ENCODE measurements at places on chromosomes 13 and 19. TPM values are rescaled to one million over a fixed set of nuclear protein-coding genes. Genes with fewer than 3 reads are reported as not detected.

Gene ZNF682
- 0.72 TPM for total RNA-seq

Gene ZNF132
- 5.5 TPM for total RNA-seq

Gene CACNA1A
- total RNA-seq = 0.14 TPM

Gene PSPC1
- total RNA-seq = 82.0 TPM

Gene SPRY2
- total RNA-seq = 16.5 TPM

Gene KLF5
- 1.6 TPM for total RNA-seq

Gene ZNF471
- total RNA-seq = 2.1 TPM

Gene FSD1
- total RNA-seq = 16.0 TPM

Gene LIM2
- not detected for total RNA-seq

Gene CDX2
- not detected for total RNA-seq

Gene WDR18
- total RNA-seq = 47.2 TPM

Gene FCAR
- not detected for total RNA-seq

Gene DNAAF3
- 0.27 TPM for total RNA-seq

Gene ZNF534
- total RNA-seq = not detected

Gene CCDC106
- total RNA-seq = 8.0 TPM

Gene FPR3
- total RNA-seq = not detected

Gene KLK3
- not detected for total RNA-seq

Gene UHRF1
- 47.7 TPM for total RNA-seq

Gene NOTCH3
- total RNA-seq = 0.22 TPM

Gene FARP1
- 34.2 TPM for total RNA-seq

Gene CERS1
- 1.9 TPM for total RNA-seq

Gene LAIR2
- total RNA-seq = not detected

Gene MEGF8
- total RNA-seq = 27.6 TPM

Gene DHDH
- total RNA-seq = not detected

Gene CGB2
- not detected for total RNA-seq

Gene DNASE2
- total RNA-seq = 20.0 TPM

Gene PRR12
- total RNA-seq = 5.7 TPM

Gene KANK3
- 9.3 TPM for total RNA-seq
